ENCODE measurements at places on chromosomes 16 and 17.
A peak's percentile ranks its signal among the peaks of the same experiment; 100 is the strongest.

DNA sequence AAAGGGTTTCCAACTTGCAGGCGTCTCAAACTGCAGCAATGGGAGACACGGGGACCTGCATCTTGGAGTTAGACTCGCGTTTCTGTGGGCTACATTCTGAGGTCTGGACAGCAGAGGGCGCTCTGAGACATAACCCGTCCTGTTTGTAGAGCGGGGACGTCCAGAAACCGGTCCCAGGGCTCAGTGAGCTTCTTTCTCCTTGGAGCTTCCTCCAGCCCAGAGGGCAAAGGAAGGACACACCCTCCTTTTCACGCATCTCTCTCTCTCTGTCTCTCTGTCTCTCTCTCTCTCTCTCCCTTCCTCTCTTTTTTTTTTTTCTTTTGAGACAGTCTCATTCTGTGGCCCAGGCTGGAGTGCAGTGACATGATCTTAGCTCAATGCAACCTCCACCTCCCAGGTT, 19.8 kb downstream of the COX4I1 start:
- DNase-seq, result peak; percentile 73

- no peak for DNase-seq
Measured at GRCh38 chr16:1914988-1915387, 3.2 kb downstream of the HS3ST6 start.

DNA sequence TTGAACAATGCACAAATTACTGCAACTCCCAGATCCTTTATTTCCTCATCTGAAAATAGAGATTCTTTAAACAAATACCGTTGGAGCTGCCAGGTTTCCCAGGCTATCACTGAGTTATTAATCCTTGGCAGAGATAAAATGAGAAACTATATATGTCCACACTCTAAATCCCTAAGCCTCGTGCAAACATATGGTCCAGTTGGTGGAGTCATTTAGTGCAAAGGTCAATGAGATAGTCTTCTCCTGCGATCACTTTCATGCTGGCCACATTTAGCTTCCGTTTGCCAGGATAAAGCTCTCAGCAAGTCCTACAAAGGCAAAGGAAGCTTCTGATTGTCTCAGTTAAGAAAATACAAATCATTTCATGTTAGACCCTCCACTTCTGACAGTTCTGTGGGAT, 11.0 kb downstream of the GRIN2A start:
- DNase-seq, result no peak

GRCh38 chr17:80262775-80263244, 2.2 kb downstream of the RNF213 start:
- DNase-seq, result no peak

DNA sequence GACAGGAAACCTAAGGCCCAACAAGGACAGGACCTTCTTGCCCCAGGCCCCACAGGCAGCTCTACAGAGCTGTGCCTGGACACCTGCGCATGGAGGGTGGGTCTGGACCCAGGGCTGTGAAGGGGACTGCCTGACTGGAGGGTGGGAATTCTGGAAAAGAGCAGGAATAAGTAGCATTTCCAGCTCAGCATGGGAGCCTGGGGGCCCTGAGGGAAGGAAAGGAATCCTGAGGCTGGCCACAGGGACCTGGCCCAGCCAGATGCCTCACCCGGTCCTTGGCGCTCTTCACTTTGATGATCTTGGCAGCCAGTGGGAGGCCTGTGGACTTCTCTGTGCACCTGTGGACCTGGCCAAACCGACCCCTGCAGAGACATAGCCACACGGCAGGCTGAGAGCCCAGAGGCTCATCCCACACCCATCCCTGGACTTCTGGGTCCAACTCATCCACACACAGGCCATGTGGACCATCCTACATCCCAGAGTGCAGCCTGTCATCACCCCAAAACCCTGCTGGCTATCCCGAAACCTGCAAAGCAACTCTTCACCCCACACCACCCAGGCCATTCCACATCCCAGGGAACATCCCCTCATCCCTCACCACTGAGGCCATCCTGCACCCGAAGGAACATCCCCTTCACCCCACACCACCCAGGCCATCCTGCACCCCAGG, 18.7 kb downstream of the MYLK3 start:
- no peak for DNase-seq

- no peak for DNase-seq
Measured at GRCh38 chr16:67773099-67773498, 33.3 kb downstream of the RANBP10 start.

DNA sequence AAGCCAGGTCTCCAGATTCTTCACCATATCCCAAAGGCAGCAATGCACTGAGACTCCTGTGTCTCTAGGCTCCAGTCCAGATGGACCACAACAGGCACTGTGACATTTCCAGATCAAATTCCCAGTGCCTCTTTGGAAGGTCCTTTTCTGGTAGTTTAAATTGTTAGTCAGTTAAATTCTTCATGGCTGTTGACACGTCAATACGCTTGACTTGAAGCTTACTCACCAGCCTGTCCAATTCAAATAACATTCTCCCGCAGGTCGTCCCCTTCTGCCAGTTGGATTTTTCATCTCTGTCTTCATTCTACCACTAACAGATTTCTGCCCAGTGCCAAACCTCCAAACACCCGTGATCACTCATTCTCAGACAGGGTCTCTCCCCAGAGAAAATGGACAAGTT, 86.7 kb downstream of the SHISA9 start:
- DNase-seq, result no peak

DNA sequence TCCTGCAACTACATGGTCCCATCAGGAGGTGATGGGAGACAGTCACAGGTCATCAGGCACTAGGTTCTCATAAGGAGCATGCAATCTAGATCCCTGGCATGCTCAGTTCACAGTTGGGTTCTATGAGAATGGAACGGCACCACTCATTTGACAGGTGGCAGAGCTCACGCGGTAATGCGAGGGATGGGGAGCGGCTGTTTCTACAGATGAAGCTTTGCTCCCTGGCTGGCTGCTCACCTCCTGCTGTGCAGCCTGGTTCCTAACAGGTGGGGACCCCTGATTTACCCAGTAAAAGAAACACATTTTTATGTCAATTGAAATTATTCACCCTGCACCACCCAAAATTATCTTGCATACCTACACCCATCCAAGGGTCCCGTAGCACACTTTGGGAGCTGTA, 42.7 kb upstream of the ZNHIT3 start:
- no peak for DNase-seq

- no peak for DNase-seq
Measured at GRCh38 chr17:36848008-36848902, 89.0 kb upstream of the LHX1 start.

DNA sequence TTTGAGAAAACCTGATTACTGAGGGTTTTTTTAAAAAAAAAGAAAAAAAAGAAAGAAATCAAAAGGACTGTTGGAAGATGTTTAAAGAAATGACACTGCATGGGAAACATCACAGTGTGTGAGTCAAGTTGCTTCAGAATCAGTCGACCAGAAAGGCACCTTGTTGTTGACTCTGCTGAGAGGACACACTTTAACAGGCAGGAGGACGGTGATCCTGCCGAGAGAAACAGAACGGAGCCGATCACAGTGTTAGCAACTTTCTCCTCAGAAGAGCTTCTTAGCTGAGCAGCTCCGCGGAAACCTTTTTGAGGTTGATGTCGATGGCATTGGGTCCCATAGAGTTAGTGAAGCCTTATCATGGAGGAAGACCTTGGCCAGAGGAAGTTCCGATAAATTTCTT, 538.7 kb downstream of the RBFOX1 start:
- DNase-seq, result no peak

DNA sequence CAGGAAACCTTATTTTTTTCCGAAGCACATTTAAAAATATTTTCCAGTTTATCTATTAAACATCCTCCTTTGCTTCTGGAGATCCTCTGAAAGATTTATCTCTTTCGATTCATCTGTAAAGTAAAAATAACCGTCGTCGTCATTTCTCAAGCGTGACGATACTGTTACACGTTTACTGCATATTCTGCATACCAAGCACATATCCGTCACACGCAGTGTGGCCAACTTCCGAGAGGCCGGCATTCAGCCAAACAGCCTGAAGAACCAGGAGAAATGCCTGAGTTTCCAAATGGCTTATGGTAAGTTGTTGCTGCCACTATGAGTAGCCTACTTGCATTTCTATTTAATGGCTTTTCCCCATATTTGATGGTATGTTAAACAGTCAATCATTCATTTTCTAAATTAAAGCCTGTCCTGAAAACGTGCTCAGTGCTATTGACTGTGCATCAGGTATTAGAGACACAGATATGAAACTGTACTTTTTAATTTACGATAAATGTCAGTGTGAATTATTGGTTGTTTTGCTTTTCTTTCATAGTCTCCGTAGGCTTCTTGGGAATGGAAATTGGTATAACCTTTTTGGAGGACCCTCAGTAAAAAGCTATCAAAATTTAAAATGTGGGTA, 275.7 kb downstream of the WWOX start:
- DNase-seq, result no peak

- peak; percentile 49 for DNase-seq
Measured at GRCh38 chr16:31093132-31093703, 1.4 kb downstream of the VKORC1 start.

DNA sequence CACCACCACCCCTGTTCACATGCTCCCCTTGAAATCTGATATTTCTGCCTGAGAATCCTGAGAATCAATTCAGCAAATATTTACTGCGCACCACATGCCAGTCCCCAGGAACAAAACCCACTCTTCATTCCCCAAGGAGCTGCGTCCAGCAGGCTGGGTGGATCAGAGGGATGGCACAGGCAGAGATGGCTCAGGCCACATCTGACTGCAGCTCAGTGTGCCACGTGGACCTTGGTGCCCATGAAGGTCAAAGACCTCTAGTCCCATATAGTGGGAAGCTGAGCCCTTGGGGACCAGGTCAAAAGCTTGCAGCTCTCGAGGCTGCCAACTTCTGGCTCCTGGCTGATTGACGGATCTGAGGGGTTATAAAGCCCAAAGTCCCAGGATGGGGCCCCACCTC, 31.8 kb downstream of the CD300LF start:
- no peak for DNase-seq

- DNase-seq, result no peak
Measured at GRCh38 chr17:13833921-13834320, 232.2 kb upstream of the HS3ST3A1 start.

DNA sequence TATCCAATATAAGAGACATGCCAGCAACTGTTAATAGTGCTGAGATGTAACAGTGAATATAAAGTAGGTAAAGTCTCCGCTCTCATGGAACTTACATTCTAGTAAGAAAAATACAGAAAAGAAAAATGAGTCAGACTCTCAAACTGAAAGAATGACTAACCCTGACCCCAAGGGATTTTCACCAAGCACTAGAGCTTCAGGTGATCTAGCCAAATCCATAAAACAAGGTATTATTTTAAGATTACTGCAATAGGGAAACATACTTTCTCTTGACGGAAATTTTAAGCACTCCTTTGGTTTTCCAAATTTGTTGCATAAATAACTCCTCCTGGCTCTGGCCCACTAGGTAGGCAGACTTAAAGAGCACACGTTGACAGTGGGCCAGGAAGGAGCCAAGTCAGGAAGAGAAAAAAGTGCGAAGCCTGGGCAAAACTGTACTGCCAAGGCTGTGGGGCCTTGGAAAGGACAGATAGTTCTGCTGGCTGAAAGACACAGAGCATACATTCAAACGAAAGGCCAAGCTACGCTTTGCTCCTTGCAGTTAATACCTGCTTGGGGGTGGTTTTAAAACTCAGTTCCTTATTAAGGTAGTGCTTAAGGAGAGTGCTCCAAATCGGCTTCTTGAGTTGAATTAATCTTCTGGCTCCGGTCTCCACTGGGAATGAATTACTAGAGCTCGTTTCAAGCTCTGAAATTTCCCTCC, 1.4 kb downstream of the GOT2 start:
- no peak for DNase-seq

DNA sequence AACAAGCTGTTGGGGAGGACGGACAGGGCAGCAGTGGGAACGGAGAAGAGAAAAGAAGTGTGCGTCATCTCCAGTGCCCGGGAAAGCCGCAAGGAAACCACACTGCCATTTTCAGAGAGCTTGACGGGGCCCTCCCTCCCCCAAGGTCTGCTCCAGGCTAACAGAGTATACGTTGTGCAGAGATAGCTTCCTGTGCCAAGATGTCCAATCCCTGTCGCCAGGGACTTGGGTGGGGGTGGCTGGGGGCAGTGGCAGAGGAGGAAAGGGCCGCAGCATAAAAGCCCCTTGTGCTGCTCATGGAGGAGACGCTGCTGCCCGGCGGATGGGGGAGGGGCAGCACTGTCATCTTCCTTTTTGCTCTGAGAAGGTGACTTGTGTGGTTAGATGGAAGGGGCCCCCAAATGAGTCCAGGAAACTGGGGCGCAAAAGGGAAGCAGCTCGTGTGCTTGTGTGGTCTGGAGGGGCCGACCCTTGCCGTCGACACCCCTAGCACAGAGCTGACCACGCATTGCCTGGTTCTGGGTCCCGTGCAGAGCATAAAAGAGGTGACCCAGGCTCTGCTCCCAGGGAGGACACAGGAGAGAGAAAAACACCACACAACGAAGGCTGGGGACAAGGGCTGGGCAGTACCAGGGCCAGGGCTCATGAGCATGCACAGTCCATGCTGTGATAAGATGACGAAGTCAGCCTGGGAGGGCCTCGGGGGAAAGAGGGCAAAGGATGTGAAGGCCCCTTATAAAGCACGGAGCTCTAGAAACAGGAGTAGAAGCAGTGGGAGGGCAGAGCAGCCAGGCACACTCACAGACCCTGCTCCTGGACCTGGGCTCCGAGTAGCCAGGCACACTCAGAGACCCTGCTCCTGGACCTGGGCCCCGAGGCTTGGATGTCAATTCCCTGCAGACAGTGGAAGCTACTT, 372.7 kb downstream of the SLC39A11 start:
- DNase-seq, result no peak

GRCh38 chr16:80946481-80946880, 60.2 kb downstream of the CMC2 start:
- no peak for DNase-seq

GRCh38 chr16:75687361-75687760, 10.6 kb upstream of the CPHXL2 start:
- no peak for DNase-seq

DNA sequence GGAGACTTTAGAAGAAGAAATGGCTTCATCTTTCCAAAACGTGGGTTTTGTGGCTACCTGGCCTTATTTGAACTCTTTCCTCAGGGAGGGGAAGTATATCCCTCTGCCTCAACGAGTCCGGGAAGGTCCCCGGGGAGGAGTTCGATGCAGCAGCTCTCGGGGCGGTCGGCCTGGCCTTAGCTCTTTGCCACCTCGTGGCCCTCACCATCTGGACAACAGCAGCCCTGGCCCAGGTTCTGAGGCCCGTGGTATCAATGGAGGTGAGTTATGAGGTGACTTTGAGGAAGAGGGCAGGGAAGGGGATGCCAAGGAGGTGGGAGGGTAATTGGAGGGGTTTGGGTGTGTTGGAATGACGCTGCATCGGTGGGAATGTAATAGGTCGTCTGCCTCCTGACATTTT, 7.7 kb downstream of the ATXN2L start:
- no peak for DNase-seq

DNA sequence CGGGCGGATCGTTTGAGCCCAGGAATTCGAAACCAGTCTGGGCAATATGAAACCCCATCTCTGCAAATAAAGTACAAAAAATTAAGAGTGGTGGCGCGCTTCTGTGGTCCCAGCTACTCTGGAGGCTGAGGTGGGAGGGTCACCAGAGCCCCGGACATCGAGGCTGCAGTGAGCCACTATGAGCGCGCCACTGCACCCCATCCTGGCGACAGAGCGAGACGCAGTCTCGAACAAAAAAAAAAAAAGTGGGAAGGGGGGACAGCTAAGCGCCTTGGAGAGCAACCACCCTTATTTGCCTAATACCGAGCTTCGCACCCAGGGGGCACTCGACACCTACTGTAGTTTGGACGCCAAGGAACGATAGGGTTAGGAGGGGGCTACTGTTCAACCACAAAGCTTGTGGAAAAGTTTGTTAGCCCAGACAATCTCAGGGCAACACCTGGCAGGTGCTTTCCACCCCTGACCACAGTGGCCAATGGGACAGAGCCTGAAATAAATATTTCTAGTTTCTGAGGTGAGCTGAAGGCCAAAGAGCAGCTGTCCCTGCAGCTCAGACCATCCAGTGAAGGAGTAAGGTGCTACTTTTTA, 847 bp upstream of the PSMC3IP start:
- peak; percentile 84 for DNase-seq
